ENCODE measurements at places on chromosomes 7 and 10.

DNA sequence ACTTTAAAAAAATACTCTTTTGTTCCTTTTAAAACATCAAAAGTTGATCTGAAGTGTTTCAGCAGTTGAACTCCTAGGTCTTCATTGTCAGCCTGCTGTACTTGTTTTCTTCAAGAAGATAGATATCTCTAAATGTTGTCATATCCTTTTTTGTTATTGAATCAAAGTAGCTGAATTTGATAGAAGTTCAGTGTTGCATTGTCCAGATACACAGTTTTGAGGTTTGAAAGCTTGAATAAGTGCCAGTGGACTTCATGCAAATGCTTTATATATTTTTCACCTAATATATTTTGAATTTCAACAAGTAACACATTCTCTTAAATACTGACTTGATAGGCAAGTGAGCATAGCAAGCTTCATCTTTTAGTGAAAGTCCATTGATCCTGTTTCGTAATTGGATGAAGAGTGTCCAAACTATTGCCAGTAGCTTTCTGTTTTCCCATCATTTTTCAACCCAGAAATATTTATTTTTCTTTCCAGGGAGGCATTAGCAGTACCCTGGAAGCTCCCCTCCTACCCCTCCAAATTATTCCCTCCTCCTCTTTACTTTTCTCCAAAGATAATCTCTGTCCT, 114.4 kb downstream of the TPST1 start:
- DNase-seq: no peak

DNA sequence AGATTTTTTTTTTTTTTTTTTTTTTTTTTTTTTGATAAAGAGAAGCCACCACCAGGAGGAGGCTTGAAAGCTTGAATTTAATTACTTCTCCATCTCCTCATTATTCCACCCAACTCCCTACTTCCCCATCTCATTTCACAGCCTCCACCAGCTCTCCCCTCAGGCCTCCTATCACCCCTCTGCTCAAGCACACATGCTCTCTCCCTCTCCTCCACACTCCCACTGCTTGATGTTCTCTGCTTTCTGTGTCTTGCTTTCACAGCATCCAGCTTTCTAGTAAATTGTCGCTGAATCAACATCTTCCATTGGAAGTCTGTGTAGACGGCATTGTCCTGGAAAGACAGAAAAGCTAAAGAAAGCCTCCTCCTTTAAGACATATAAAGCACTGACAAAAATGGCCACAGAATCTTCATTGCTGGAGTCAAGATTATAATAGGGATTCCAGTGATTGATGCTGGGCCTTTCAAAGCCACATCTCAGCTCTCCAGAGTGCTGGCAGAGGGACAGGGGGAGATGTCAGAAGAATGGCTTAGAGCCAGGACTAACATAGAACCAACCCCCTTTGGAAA, 58.3 kb downstream of the DOCK4 start:
- DNase-seq: no peak

GRCh38 chr10:93600446-93601145, 439 bp downstream of the RBP4 start:
- no peak for DNase-seq

DNA sequence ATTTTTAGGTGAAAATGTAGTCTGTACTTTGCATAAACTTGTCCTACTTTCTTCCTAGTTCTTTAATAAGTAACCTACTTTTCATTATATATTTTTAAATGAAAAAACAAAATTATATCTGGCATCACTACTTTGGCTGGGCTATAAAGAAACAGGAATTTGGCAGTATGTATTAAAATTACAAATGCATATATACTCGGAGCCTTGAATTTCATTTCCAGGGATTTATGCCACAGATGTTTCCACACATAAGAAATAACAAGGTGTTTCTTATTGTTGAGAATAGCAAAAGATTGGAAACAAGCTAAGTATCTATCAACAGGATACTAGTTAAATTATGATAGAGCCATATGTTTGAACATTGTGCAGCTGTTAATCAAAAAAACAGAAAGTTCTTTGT, 2.2 kb upstream of the ARHGAP12 start:
- DNase-seq: no peak

DNA sequence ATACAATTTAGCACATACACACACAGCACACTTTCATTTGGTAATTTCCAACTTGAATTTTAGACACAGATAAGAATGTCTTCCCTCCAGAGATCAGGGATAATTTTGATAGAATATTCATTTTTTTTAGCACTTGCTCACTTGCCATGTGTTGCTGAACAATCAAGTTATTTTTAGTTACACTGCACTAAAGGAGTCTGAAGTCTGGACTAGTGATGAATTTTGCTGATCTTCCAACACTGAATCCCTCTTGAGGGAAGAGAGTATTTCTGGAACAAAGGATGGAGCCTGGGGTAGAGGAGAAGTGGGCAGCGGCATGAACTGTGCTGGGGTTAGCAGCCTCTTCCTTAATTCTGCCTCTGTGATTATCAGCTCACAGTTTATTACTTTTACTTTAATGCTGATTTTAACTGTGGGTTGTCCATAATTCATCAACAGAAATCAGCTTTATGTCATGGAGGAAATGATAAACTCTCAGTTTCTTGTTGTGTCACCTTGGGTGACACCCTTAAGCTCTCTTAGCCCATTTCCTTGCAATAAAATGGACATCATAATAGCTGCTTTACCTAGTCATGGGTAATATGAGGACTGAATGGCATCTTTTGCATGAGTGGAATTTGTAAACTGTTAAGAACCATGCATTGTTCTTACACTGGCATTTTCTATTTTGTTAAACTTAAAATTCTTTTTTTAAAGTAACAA, 32.1 kb downstream of the SGPL1 start:
- no peak for DNase-seq

DNA sequence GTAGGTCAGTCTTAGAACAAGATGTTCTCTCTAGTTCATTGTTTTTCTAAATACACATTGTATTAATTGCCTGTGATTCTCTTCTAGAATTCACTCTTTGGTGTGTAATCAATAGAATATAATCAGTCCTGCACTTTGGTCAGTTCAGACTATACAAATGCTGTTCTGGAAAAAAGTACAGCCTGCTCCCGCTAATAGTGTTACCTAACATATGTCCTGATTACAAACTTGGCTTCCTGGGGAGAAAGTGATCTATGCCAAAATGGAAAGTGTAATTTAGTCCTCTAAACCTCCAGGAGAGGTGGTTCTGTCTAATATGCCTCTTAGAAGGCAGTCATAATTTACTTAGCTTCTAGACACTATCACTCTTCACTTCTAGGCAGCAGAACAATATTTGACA, 215.5 kb downstream of the SEMA3D start:
- no peak for DNase-seq

DNA sequence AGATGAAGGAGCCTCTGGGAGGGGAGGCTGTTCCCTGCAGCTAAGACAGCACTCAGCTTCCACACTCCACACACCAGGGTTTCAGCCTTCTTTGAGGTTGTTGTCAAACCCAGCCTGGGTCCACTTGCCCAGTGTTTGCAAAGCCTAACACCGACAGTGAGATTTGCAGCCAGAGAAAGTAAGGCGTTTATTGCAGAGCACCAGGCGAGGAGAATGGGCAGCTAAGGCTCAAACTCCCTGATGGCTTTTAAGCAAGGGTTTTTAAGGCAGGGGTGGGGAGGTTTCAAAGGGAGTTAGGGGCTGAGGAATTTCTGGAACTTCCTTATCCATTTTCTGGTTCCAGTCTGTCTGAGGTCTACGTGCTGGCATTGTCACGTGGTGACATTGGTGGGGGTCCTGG, 4.7 kb upstream of the ZNF775 start:
- DNase-seq: no peak

Measured in putamen (tissue), 1 donor.